Suppressor macrophage (primary cell): ENCODE measurements at places on chromosomes 6 and 20.
A peak's percentile ranks its signal among the peaks of the same experiment; 100 is the strongest.

DNA sequence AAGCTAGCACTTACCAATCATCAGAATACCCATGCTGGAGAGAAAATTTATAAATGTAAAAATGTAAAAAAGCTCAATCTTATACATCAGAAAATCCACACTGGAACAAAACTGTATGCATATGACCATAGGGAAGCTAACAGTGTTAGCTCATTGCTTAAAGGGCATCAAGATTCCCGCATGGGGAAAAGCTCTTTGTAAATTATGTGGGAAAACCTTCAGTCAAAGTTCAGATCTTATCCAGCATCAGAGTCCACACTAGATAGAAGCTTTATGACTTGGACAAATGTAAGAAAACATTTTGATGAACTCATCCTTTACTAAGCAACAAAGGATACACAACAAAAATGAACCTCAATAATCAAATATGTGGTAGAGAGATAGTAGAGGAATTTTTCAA, 34.7 kb downstream of the ZKSCAN8 start:
- DNase-seq: no peak

GRCh38 chr6:114284281-114284680, 58.5 kb downstream of the HS3ST5 start:
- no peak for DNase-seq

GRCh38 chr20:15895560-15896084, 677.6 kb downstream of the KIF16B start:
- DNase-seq: no peak

GRCh38 chr6:121000381-121000780, 333.9 kb downstream of the TBC1D32 start:
- no peak for DNase-seq

DNA sequence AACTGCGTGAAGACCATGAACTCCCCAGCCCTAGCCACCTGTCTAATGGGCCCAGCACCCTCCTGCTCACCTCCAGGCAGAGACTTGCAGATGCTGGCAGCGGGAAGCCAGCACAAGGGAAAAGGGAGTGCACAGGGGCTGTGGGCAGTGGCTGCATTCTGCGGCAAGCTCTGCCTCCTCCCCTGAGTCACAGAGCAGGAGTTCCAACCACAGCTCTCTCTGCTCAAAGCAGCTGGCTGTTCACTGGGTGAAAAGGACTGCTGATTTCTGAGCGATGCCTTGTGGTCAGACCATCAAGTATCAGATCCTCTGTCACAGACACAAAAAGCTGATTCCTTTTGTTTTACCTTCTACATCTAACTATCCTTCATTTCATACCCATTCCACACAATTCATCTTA, 10.5 kb downstream of the NKX2-2 start:
- DNase-seq: no peak

- DNase-seq: no peak
Observed at GRCh38 chr6:79438030-79438429, 99.2 kb downstream of the LCA5 start.

GRCh38 chr6:25404693-25405169, 125.6 kb downstream of the CARMIL1 start:
- DNase-seq: peak; percentile 43

GRCh38 chr6:131952886-131953509, 1.8 kb upstream of the CCN2 start:
- DNase-seq: no peak

GRCh38 chr6:164097551-164098398, 683.3 kb downstream of the QKI start:
- peak; percentile 27 for DNase-seq

DNA sequence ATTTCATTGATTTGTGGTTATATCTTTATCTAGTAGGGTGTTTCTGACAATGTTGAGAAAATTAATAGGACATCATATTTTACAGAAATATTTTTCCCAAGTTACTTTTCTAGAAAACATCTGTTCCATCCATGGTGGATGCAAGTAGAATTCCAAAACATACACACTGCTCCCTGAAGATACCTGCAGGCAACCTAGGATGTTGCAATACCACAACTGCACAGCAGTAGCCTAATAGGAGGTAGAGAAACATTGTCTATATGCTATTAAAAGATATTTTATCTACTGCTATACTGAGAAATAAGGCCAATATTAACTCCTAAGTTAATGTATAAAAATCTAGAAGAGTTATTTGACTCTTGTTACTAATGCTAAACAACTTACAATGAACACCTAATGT, 6.8 kb downstream of the ILRUN start:
- no peak for DNase-seq

GRCh38 chr20:62999580-62999979, 7.2 kb downstream of the BHLHE23 start:
- DNase-seq: peak; percentile 53

DNA sequence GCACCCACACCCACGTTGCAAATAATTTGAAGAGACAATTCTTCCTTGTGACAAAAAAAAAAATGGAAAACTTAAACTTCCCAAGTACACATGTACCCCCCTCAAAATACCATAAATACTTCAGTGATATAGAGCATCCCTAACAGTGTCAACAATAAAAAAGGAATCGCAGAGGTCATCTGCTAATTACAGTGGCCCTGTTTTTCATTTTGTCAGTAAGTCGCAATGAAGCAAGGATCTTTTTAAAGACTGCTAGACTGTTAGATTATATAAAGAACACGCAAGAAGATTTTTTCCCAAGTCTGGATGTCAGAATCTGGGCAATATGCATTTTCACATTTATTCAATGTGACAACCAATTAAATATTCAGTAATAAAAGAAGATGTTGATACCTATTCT, 93.9 kb downstream of the EPB41L2 start:
- no peak for DNase-seq

DNA sequence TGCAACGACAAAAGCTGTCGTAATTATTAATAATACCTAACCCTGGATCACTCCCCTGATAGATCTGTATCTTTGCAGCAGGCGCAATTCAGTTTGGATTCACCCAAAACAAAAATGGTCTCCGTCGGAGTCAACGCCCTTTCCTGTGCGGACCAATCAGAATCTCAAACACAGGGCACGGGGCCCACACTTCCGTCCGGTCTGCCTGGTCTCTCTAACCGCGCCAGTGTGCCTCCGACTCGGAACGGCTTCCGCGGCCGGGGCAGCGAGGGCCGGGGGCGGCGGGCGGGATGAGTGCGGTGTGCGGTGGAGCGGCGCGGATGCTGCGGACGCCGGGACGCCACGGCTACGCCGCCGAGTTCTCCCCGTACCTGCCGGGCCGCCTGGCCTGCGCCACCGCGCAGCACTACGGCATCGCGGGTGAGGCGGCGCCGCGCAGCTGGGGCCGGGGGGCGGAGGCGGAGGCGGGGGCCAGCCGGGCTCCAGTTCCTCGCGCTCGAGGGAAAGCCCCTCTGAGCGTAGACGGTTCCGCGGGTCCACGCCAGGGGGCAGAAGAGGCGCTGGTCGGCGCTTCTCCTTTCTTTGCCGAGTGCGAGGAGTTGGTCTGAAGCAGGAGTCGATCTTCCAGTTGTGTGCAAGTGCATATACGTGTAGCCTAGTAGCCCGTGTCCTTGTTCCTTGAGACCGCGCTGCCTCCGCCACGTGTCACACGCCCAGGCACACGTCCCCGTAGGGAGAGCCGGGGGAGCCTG, at the start of gene PEX7:
Gene PEX7 (plus strand): TSS at position 217 of the 752 bp plus-strand sequence. CDS start 74 bp downstream, at position 291.
- peak; percentile 93 for DNase-seq

- DNase-seq: no peak
Observed at GRCh38 chr6:30847421-30847970, 36.8 kb upstream of the DDR1 start.

DNA sequence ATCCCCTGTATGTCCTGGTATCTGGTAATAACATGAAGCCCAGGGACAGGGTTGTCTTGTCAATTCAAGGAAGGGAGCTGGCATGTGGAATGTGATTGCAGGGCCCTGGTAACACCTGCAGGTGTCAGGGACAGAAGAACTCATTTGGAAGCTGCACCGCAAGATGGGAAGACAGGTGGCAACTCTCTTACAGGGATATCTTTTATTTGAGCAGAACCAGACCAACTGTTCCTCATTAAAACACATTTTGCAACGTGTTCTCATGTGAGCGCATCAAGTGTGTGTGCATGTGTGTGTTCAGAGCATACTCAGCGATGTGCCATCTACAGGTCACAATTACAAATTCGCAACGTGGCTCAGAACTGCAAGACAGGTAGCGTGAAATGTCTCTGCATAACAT, 370.9 kb upstream of the SOX4 start:
- no peak for DNase-seq

DNA sequence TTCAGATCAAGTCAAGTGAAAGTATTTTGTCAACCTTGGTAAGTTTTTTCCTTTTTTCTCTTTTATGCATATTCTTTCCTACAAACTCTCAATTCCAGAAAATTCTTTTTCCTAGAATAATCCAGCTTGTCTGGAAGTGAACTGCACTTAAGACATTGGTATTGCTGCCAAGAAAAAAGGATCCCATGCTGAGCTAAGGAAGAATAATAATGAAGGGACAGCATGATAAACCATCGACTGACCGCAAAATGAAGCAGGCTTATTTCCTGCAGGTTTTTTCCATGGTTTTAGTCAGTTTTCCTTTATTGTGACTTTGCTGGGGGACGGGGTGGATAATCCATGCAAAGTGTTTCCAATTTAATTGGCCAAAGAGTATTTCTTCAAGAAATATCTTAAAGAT, 857.6 kb upstream of the SLC35B3 start:
- no peak for DNase-seq

- DNase-seq: no peak
Observed at GRCh38 chr6:77674211-77674610, 21.4 kb downstream of the MEI4 start.

GRCh38 chr6:169398342-169399105, 144.9 kb upstream of the THBS2 start:
- DNase-seq: no peak

DNA sequence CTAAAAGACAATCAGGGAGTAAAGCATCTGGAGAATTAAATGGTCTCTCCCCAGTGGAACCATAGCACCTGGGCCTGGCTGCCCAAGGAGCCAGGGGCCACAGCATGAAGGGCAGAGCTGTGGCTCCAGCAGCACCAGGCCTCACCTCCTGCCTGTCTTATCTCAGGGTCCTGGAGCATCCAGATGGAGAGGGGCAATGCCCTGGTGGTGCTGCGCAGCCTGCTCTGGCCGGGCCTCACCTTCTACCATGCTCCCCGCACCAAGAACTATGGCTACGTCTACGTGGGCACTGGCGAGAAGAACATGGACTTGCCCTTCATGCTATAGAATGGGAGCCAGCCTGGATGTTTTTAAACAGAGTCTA, 17.0 kb downstream of the MRPS18A start:
- no peak for DNase-seq

- DNase-seq: peak; percentile 51
Observed at GRCh38 chr6:7058250-7058923, 49.4 kb upstream of the RREB1 start.

- DNase-seq: no peak
Observed at GRCh38 chr6:70864401-70864800, 92.5 kb downstream of the B3GAT2 start.

DNA sequence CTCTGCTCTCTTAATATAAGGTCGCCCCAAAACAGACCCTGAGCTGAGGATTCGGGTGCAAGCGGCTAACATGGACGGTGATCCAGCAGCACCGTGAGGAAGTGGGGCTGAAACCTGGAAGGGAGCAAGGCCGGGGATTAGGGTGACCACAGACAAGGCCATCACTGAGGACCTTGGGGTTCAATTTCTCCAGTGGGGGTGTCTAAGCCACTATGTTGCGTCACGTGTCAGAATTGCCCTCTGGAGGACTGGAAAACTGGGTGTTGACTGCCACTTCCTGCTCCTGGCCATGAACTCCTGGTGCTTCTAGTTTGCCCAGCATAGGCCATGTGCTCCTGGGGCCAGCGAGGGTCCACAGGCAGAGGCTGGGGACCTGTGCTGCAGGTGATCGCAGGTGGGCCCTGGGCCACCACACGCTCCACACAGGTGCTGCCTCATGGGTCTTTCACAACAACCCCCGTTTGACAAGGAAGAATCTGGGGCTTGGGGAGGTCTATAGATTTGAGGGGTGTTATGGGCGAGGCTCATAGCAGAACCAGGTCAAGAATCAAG, 101.9 kb downstream of the CDH26 start:
- DNase-seq: no peak

DNA sequence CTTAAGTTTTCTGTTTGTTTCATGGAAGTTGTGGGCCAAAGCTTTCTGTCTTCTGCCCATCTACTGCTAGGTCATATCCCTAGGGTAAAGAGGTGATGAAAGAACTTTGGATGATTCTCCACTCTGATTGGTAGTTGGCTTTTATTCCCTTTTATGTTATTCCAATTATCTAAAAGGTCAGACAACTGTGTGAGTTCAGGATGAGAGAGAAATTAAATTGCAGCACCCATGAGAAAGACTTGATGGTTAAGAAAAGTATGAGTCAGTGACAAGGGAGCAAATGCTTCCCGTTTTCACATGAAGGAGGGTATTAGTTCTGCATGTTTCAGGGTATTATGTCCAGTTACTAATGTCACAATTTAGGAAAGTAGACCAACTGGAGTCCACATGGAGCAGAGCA, 136.3 kb downstream of the CD109 start:
- no peak for DNase-seq

- no peak for DNase-seq
Observed at GRCh38 chr6:37283268-37283667, 25.3 kb upstream of the TMEM217 start.

- DNase-seq: no peak
Observed at GRCh38 chr6:108944071-108944470, 95.8 kb downstream of the ARMC2 start.

- no peak for DNase-seq
Observed at GRCh38 chr6:87600576-87600975, 10.6 kb downstream of the ORC3 start.

DNA sequence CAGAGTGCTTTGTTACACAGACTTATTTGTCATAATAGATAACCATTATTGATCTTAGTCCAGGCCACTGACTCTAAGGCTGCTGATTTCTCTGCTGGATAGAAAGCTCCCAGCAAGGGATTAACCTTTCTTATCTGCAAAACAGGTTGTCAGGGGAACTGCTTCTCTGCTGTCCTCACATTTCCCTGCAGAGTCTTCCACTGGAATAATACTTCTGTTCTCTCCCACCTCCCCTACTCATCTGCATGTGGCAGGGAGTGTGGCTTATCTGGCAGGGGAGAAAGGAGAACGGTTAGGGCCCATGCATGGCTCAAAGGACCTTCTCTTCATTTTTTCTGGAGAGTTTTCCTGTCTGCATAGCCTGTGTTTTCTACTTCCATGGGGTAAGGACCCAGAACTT, 86.2 kb downstream of the LAMP5 start:
- no peak for DNase-seq

GRCh38 chr6:27977387-27977786, 20.3 kb downstream of the OR2B6 start:
- DNase-seq: no peak

DNA sequence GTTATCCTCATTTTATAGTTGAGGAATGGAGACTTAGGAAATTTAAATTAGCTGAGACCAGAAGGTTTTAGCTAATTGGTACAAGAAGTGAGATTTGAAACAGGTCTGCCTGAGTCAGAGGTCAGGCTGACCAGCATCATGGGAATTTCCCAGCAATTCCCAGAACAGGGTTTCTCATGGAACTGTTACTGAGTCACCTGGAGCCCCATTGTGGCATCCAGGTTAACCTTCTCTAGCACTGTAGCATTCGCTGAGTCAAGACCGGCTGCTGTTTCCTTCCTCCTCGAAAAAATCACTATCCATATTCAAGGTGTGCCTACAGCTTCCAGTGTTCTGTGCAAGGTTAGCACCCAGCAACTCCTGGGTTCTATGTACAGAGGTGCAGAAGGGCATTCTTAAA, 238.0 kb upstream of the MAN1A1 start:
- DNase-seq: no peak
